ENCODE measurements at places on chromosomes 12 and 14.
A peak's percentile ranks its signal among the peaks of the same experiment; 100 is the strongest.

DNA sequence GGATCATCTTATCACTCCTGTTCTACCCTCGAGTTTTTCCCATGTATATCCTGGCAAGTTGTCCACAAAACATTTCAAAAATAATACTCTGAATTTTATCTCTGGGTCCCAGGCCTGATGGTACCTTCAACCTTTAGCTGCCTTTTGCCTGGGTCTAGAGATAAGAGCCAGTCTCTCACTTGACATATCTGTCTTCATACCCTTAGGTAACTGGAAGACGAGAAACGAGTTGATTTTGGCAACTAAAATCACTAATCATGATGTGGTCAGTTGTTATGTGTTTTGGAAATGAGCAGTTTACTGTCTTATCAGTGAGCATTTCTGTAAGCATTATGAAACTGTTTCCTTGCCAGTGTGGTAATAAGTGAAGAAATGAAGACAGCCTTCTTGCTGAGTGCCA lies 6.3 kb downstream of the RNF10 start:
- DNase-seq, result no peak

GRCh38 chr12:115672086-115672485 lies 605.4 kb downstream of the MED13L start:
- no peak for DNase-seq

GRCh38 chr12:127779301-127780045 lies 487.5 kb upstream of the TMEM132C start:
- peak; percentile 61 for DNase-seq

DNA sequence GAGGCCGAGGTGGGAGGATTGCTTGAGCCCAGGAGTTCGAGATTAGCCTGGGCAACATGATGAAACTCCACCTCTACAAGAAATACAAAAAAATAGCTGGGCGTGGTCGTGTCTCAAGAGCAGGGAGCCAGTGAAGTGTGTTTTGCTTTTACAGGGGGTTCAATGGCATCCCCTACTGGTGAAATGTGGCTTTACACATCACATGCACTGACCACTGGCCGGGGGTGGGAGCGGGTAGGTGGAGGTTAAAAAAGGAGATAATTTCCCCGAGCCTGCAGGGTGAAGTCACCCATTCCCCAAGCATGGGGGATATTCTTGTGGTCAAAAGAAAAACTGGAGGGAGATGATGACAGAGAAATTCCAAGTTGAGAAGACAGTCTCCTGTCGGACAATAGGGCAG lies 63.6 kb upstream of the PWP1 start:
- peak; percentile 69 for DNase-seq

DNA sequence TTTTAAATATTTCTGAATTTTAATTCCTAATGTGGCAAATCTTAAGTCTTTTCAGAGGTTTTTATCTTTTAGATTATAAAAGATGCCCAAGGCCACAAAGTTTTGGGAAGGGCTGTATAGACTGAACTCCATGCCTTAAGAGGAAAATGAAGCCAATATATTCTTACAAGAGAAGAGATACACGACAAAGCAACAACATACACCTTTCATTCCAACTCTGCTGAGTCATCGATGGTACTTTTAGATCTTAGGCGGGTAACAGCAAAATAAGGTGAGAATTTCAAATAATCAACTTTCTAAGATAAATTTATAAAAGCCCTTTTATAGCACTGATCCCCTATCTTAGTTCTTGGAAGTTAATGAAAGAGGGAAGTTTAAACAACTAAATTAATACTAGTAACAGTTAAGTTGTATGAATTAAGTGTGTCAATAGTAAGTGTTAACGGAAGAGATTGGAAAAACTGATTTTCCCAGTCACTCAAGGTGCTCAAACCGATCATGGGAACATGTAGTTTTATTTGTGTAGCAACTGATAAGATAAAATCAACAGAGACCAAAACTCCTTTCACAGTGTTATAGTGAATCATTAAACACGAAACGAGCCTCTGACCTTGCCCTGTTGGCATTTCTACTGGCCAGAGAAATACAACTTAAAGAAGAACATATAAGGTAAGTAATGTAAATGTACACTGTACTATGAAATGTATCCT lies 18.8 kb upstream of the PIK3C2G start:
- DNase-seq, result peak; percentile 50

DNA sequence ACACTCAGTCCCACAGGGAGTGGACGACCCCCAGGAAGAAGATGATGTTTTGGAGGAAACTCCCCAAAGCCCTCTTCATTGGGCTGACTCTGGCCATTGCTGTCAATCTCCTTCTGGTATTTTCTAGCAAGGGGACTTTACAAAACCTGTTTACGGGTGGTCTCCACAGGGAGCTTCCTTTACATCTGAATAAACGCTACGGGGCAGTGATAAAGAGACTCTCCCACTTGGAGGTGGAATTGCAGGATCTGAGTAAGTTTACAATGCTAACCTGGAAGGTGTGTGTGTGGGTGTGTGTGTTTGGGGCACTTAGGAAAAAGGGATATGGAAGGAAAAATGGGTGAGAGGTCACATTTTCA lies 416 bp downstream of the GALNT8 start:
- peak; percentile 79 for DNase-seq

DNA sequence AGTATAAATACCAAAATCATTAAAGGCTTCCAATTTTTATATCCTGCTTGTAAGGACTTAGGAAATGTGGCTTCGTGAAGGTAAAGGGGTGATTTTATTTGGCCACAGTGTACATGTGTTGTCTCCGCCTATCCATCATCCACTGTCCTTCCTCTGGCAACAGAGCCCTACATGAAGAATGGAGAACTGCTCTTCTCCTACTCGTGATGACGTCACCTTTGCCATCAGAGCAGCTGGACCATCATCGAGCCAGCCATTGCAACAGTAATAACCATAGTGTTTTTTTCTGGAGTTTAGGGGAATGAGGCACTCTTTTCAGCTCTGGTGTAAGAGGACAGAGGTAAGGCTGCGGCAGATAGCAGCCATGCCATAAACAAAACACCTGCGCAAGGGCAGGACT lies 19.2 kb downstream of the ITPR2 start:
- no peak for DNase-seq

DNA sequence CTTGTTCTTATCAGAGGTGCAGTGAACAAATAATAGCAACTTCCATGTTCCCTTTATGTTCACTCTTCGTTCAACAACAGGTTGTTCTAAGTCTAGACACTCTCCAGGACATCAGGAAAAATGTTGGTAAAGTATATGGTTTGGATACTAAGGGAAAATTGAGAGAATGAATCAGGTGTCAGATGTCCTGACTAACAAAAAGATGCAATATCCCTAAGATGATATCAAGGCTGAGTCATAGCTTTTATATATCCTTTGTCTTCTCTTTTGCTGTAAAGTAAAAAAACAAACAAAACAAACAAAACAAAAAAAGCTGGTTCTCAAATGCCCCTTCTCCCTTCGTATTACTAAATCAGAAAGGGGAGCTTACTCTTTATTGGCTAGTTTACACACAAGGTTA lies 11.1 kb downstream of the GLIPR1L1 start:
- no peak for DNase-seq

- DNase-seq, result no peak
Measured at GRCh38 chr12:49470986-49471385, 67.8 kb upstream of the KCNH3 start.

GRCh38 chr12:80162177-80162576 lies 62.8 kb downstream of the OTOGL start:
- no peak for DNase-seq

GRCh38 chr12:3113671-3114325 lies 36.6 kb downstream of the TSPAN9 start:
- no peak for DNase-seq

GRCh38 chr14:94890785-94891184 lies 120.9 kb upstream of the GSC start:
- DNase-seq, result no peak

DNA sequence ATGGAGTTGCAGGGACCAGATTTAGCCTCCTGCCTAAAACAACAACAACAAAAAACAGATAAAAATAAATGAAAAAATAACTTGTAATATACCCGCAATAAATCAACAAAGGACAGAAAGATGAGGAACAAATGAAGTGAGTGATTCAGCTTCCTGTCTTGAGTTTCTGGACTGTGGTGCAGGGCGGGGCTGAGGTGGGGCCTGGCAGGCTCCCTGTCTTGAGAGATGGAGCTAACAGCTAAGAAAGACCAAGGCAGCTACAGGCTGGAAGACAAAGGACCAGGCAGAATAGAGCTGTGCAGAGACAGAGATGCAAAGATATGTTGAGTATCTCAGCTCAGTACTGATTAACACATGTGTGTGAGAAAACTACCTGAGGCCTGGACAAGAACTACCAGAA lies 879.2 kb downstream of the AACS start:
- no peak for DNase-seq

DNA sequence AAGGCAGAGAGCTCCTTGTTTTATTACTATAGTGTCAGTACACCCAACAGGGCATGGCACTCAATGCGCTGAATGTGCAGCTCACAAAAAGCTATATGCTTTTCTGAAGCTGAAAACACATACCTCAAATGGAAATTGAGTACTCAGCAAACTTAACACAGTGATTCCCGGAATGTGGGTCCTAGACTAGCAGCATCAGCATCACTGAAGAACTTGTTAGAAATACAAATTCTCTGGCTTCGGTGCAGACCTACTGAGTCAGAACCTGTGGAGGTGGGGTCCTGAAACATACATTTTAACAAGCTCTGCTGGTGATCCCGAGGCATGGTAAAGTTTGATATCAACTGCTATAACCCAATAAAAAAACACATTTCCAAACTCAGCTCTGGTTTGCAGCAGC lies 14.9 kb downstream of the RERG start:
- DNase-seq, result peak; percentile 21

DNA sequence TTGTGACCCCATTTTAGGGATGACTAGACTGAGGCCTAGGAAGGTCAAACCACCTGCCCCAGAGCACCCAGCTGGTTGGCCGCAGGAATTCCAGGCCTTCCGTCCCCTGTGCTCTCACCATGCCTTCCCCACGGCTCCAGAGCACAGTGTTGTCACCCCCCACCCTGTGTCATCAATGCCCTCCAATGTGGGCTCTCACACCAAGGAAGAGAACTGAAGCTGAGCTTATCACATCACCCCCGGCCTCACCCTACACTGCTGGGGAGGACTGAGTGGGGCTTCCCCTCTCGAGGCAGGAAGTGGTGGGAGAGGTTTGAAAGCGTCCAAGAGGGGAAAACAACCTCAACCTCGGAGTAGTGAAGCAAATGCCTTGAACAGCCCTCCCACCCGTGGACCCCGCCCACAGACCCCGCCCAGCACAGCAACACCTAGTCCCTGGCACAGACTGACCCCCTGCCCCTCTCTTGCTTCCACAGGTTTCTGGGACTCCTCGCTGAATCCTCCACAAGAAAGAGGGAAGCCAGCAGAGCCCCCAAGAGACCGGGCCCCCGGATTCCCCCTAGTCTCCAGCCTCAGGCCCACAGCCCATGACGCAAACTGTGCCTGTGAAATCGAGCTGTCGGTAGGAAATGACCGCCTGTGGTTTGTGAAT lies 97.2 kb downstream of the LGMN start:
- no peak for DNase-seq

DNA sequence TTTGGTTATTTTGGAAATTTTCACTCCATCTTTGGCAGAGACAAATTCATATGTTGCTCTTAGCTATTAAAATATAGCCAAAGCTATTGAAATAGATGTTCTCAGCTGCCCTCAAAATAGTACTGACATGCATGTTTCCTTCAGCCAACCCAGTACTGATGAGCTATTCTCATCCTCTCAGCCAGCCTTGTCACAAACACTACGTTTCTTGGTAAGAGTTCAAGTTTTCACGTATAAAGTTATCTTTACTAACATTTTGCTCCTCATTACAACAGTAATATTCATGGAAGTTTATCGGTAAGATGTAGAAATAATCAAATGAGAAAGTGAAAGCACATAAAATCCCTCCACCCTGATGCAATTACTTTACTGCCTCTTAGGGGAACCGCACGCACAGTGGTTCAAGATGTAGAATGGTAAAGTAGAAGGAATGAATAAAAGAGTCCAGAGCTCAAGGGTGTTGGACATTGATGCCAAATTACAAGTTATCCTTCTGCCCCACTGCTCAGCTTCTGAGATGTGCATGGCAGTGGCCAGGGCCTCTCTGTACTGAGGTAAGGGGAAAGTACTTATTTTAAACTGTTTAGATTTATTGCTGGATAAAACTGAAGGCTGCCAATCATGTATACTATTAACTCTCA lies 20.7 kb downstream of the GCH1 start:
- DNase-seq, result no peak

Measured in mesendoderm (in vitro differentiated cells).